Breast epithelium (tissue), 4 donors: ENCODE measurements at places on chromosomes 7 and 10.

- H3K27me3 ChIP-seq = no peaks in the 10 kb centered on the region
- DNase-seq = no peak
- H3K4me3 ChIP-seq = peak overlapping the region; percentile 55
- no peaks in the 10 kb centered on the region for H3K4me1 ChIP-seq
Measured at GRCh38 chr7:116512520-116513188, 12.2 kb upstream of the CAV1 start.

- no peak for DNase-seq
- H3K4me1 ChIP-seq = no peaks in the 10 kb centered on the region
- H3K27ac ChIP-seq = no peak overlapping the region
Measured at GRCh38 chr7:20284003-20284770, 46.5 kb upstream of the ITGB8 start.

DNA sequence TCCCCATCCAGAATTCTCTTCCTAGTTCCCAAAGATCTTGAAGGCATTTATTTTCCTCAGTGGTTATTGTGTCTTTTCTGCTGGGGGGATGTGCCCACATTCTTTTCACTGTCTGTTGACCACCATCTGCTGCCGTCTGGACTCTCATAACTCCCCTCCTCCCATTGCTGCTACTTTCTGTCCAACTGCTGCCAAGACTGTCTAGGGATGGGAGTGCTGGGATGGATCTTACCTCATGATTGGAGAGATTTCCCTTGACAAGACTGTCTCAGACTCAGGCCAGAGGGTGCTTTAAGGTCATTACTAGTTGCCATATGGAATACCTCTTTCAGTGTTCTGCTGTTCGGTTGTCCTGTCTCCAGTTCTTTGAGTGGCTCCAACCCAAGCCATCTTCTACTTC, 141.6 kb downstream of the C1GALT1 start:
- no peaks in the 10 kb centered on the region for H3K36me3 ChIP-seq
- no peaks in the 10 kb centered on the region for H3K27me3 ChIP-seq
- H3K4me3 ChIP-seq = no peak overlapping the region
- no peak for DNase-seq

GRCh38 chr7:30201161-30201666, 66.4 kb downstream of the MTURN start:
- peak overlapping the region; percentile 62 for H3K27ac ChIP-seq
- H3K36me3 ChIP-seq = no peaks in the 10 kb centered on the region
- DNase-seq = peak; percentile 48
- no peaks in the 10 kb centered on the region for H3K27me3 ChIP-seq
- no peak overlapping the region for H3K4me3 ChIP-seq

DNA sequence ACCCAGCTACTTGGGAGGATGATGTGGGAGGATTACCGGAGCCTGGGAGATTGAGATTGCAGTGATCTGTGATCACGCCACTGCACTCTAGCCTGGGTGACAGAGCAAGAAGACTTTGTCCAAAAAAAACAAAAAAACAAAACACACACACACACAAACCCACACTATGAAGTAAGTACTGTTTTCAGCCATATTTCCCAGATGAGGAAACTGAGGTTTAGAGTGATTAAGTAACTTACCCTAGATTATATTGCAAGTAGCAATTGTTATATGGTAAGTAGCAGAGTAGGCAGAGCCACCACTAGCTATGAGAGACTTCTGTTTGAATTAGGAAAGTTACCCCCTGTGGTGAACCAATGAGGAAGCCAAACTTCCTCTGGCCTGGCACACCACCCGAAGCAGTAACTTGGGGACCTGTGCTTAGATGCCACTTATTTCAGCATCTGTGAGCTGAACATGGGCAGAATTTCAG, 61.9 kb downstream of the MCU start:
- H3K4me3 ChIP-seq = no peak overlapping the region
- H3K36me3 ChIP-seq = no peaks in the 10 kb centered on the region
- no peaks in the 10 kb centered on the region for H3K27me3 ChIP-seq
- H3K27ac ChIP-seq = no peak overlapping the region
- H3K4me1 ChIP-seq = no peaks in the 10 kb centered on the region
